ENCODE measurements at places on chromosomes 2 and 18.
A peak's percentile ranks its signal among the peaks of the same experiment; 100 is the strongest.

- DNase-seq, result no peak
Measured at GRCh38 chr2:133135035-133135654, 433.1 kb downstream of the NCKAP5 start.

DNA sequence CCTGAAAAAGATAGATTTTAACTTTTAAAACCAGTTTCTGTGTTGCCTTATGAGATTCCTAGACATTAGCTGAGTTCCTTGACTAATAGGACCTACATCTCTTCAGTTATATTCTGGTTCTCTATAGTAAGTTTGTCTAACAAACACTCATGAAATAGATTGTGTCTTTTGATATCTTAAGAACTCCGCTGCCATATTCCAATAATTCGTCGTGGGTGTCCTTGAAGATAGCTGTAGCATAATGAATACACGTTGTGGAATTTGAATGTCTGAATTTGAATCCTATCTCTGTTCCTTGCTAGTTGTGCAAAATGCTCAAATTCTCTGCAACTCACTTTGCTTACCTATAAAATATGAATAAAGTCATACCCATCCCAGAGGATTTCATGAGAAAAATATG, 176.8 kb upstream of the COL3A1 start:
- no peak for DNase-seq

DNA sequence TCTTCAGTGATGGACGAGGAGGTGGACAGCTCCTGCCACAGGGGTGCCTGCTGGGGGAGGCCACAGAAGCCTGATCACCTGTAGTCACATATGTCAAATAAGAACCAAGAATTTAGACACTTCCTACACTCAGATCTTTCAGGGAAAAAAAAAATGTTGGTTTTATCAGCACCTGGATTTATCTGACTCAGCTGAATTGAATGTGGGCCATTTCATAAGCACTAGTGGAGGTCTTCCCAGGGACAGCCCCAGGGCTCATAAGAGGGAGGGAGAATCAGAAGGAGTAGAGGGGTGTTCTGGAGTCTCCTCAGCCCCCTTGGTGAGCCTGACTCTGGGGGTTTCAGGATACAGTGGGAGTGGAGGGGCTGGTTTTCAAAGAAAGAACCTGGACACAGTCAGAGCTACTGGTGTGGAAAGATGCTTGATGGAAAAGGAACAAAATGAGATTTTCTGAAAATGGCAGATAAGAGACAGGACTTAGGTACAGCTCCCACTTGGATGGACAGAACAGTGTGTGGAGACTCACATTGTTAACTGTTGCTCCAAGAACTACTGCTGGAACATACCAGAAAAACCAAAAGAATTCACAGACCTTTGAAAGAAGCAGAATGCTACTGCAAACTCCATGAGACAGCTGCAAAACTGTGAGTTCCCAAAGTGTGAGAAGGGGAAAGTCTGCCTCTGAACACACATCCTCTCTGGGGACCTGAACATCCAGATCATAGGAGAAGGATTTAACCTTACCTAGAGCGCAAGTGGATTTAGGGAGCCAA, 45.4 kb downstream of the LCT start:
- DNase-seq, result no peak

GRCh38 chr2:156585457-156585856, 149.3 kb downstream of the GPD2 start:
- no peak for DNase-seq

DNA sequence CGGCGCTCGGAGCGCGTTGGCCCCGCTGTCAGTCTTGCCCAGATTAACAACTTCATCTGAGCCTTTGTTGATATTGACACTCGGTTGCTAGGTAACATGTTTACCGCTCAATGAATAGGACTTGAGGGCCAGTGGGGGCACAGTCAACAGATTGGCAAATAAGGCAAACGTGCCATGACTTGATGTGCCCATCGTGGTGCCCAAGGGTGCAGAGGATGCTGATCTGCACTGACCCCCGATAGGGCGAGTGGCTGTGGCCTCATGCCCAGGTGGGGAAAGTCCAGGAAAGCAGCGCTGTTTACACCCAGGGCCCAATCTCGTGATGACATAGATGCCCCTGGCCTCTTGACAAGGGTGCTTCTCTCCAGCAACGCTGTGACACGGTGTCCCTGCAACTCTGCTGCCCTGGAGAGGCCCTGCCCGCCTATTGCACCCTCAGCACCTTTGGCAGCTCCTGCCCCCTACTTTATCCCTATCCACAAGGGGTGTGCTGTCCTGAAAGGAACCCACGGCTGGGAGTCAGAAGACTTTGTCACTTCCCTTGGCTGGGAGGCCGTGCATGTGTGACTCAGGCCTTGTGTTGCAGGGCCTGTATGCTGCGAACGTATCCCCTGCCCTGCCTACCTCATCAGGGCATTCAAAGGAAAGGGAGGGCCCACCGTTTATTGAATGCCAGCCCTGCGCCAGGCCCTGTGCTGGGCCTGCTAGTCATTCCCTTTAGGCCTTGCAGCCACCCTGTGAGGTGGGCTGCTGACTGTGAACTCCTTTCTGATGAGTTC, 158.0 kb downstream of the INHBB start:
- no peak for DNase-seq

- DNase-seq, result no peak
Measured at GRCh38 chr18:59821983-59822382, 77.8 kb upstream of the PMAIP1 start.

GRCh38 chr2:19068206-19068605, 290.2 kb downstream of the OSR1 start:
- no peak for DNase-seq

- no peak for DNase-seq
Measured at GRCh38 chr2:64214281-64215115, 70.3 kb upstream of the PELI1 start.

DNA sequence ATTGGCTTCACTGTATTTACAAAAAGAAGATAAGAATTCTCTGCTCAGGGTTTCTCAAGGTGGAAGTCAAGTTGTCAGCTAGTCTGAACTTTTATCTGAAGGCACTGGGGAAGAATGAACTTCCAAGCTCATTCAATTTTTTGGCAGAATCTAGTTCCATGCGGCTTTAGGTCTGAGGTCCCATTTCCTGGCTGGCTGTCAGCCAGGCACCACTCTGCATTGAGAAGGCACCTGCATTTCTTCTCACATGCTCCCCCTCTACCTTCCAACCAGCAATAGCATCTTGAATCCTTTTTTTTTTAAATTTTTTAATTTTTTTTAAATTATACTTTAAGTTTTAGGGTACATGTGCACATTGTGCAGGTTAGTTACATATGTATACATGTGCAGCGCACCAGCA, 46.2 kb upstream of the RPE start:
- no peak for DNase-seq

- no peak for DNase-seq
Measured at GRCh38 chr18:23587220-23587642, 925 bp upstream of the NPC1 start.

- no peak for DNase-seq
Measured at GRCh38 chr18:49959176-49959575, 145.8 kb upstream of the ACAA2 start.

GRCh38 chr2:26401739-26402541, at the start of gene DRC1:
TSS of gene DRC1 (plus strand) at chr2:26401920. CDS start at chr2:26401990, 70 bp downstream.
- DNase-seq, result peak; percentile 60

GRCh38 chr18:63138436-63139340, 180.9 kb downstream of the BCL2 start:
- no peak for DNase-seq

GRCh38 chr2:178592655-178593054, 112.4 kb downstream of the PLEKHA3 start:
- no peak for DNase-seq

DNA sequence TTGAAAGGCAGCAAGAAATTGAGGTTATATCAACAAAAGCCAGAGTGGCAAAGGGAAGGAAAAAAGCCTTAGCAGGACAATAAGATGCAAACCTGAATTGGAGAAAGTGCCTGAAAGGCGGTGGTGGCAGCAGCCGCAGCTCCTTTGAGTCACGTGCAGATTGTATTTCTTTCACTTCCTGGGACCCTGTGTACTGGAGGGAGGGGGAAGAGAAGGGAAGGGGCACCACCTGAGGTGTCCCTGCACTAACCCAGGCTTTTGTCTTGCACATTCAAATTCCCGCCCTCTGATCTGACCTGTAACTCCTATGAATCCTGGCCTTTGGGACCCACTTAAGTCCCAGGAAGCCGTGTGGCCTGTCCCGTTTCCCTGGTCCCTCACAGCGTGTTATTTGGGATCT, 326.1 kb upstream of the SKOR2 start:
- no peak for DNase-seq

DNA sequence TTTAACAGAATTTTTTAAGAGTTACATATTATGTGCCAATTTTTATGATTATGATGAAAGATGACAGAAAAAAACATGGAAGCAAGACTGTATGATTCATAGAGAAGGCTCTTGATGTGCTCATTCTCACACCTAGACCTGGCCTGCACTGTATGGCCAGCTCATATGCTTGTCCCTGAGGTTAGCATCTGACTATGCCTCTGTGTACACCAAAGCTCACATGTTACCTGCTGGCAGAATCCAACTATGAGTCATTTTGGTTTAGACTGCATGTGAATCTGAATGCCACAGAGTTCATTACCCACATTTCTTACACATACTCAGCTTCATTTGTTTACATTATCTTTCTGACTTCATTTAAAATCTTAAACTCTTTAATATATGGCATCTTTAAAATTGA, 139.0 kb downstream of the DSC3 start:
- no peak for DNase-seq

DNA sequence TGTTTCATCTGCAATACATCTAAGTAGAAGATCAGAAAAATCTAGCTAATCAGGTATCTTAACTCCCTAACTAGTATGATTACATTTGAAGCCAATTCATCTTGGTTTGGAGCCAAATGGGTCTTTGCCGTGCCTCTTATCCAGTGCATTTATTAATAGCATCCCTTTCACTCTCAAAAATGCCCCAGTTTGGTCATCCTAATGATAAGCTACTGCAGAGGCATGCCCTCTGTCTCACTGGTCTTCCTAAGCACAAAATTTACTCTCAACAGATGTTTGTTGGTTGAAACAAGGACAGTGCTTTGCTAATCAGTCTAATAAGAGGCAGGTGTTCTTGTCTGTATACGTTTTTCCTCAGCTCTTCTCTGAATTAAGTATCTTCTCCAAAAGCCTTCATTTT, 403.2 kb downstream of the RAD51AP2 start:
- no peak for DNase-seq

- no peak for DNase-seq
Measured at GRCh38 chr2:185919155-185919554, 180.6 kb downstream of the FSIP2 start.

DNA sequence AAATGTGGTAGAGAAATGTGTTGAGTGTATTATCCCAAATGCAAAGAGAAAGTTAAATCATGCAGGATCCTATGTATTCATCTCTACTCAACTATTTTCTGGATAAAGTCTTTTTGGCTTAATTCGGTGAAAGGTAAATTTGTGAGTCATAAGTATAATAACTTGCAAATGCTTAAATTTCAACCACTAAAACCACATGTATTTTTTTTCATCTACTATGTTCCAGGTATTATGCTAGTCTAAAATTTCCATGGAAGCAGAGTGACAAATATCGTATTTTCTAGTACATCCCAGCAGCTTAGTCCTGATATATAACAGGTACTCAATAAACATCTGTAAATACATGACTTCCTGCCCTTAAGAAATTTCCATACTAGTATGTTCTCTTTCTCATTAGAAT, 6.2 kb downstream of the ALS2 start:
- no peak for DNase-seq

- DNase-seq, result no peak
Measured at GRCh38 chr2:23624915-23625314, 239.9 kb downstream of the KLHL29 start.

DNA sequence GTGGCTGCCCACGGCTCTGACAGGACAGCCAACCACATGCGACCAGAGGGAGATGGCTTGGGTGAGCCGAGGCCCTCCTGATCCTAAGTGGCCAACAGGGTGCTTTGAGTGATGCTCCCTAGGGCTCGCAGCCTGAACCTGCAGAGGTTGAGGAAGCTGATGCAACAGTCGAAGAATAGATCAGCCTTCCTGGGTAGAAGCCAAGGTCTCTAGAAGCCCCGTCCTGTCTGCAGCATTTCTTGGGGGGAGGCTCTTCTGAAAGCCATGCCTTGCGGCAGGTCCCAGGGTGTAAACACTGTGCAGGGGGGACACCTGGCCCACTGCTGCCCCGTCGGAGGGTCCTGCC, 136.4 kb downstream of the HDAC4 start:
- peak; percentile 68 for DNase-seq

DNA sequence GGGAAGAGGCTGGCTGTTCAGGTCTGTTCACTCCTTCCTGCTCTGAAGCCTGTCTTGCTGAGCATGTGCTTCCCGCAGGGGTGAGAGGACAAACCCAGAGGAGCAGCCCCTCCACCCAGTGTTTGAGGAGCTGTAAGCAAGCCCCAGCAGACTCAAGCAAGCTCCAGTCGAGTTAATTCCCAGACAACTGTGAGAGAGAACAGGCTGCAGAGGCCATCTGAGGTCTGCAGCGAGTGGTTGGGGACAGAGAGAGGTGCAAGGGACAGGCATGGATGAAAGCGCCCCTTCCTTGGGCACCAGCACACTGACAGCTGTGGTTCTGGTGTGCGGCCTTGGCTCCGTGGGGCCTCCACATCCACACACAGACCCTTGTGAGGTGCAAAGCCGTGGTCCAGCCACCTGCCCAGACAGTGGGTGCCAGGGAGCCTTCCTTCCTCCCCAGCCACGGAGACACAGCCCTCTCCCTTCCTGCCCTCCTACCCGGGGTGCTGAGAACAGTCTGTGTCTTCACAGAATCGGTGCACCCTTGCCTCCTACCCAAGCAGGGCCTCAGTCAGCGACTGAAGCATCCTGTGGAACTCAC, 36.2 kb downstream of the MAL start:
- no peak for DNase-seq

DNA sequence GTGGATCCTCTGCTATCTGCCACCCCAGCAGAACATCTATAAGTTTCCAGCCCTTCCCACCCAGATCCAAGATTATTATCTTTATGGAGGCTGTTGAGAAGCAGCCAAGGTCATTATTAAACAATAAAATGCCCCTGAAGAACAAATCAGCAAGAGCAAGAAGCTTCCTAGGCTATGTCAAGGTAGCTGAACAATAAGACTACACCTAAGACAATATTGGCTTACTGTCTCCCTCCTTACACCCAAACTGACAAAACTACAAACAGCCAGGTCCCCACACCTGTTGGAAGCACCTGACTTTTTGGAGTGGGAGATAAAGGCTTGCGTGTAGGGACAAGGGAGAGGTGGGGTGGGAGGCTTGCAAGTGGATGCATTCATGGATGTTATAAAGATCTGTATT, 128.5 kb downstream of the SPTBN1 start:
- no peak for DNase-seq
